ENCODE measurements at places on chromosomes 13 and 19.

DNA sequence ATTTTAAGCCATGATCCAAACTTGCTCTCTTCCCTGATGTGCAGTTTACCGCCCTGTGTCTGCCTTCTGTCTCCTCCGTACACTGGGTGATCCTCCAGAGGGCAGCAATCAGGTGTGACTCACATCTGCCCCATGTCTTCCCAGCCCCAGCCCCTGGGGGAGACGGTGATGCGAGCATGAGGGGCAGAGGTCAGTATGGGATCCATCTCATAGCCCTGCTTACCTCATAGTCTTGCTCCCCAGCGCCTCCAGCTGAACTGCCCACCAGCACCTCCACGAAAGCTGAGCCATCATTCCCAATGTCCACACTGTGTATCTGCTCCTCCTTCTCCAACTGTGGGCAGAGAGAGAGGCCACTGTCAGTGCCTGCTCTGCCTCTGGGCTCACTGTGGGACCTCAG is 14.6 kb downstream of the XRCC1 start:
- no peak for DNase-seq

GRCh38 chr19:1601613-1602064 is 3.6 kb downstream of the UQCR11 start:
- DNase-seq: no peak

GRCh38 chr19:53365899-53366493 is 491 bp downstream of the ZNF525 start:
- no peak for DNase-seq

DNA sequence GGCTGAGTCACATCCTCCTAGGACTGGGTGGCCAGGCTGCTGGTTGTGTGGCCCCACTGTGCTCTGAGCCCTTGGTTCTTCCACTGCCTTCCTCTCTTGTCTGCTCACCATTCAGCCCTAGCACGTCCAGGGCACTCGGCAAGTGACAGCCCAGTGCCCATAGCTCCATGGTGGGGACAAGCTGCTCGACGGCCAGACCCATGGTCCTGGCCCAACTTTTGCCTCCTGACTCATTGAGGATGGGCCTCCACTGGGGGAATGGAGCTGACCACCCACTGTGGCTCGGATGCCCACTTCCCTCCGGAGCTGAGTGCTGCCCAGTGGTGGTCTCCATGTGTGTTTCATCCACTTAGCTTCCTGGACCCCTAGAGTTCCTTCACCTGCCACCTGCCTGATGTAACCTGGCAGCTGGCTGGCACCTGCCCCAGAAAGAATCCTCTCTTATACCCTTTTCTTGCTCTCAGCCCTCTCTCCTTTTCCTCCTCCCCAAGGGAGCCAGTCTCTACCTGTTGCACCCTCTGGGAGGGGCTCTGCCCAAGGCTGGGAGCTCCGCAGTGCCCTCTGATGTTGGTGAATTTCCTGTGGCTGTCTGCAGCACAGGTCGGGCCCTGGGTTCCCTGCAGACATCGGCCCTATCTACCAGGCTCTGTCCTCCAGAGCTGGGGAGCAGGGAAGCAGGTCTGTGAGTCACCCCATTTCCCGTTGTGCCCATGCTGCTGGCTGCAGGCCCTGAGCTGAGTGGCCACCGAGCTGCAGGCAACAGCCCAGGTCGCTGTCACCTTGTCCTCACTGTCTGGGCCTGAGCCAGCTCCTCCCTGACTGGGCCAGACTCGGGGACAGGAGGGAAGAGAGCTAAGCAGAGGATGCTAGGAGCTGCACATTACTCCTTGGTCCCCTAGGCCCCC is 7.4 kb downstream of the CHST8 start:
- no peak for DNase-seq

DNA sequence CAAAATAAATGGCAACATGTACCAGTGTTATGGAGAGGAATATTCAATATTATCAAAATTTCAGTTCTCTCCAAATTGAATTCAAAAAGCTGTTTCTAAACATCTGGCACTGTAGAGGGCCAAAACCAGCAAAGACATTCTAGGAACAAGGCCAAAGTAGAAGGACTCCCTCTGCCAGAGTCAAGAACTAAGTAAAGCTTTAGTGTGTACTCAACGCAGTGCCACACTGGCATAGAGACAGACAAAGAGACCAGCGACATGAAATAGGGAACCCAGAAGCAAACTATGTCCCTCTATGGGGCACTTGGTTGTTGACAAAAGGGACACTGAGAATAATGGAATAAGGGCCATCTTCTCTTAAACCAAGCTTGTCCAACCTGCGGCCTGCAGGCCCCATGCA is 15.6 kb downstream of the SCGB2B2 start:
- DNase-seq: no peak

GRCh38 chr13:81302677-81303076 is 961.8 kb upstream of the SPRY2 start:
- no peak for DNase-seq

DNA sequence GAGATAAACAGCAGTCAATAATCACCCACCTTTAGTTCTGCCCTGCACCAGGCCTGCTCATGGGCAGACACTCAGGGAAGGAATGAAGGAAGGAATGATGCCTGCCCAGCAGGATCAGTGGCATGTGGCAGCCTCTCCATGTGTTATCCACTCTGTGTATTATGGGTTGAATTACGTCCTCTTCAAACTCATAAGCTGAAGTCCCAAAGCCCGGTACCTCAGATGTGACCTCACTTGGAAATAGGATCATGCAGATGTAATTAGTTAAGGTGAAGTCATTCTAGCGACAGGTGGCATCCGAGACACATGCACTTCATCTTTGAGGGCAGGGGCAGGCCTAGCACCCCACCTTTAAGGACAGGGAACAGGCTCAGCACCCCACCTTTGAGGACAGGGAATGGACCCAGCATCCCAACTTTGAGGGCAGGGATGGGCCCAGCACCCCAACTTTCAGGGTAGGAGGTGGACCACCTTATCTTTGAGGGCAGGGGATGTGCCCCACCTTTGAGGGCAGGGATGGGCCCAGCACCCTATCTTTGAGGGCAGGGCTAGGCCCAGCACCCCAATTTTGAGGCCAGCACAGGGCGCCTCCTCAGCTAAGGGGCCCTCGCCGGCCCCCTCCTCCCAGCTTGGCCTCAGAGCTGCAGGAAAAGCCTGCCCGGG is 127.6 kb downstream of the URI1 start:
- DNase-seq: no peak

- DNase-seq: no peak
Measured at GRCh38 chr13:39375601-39376000, 227.4 kb downstream of the LHFPL6 start.

DNA sequence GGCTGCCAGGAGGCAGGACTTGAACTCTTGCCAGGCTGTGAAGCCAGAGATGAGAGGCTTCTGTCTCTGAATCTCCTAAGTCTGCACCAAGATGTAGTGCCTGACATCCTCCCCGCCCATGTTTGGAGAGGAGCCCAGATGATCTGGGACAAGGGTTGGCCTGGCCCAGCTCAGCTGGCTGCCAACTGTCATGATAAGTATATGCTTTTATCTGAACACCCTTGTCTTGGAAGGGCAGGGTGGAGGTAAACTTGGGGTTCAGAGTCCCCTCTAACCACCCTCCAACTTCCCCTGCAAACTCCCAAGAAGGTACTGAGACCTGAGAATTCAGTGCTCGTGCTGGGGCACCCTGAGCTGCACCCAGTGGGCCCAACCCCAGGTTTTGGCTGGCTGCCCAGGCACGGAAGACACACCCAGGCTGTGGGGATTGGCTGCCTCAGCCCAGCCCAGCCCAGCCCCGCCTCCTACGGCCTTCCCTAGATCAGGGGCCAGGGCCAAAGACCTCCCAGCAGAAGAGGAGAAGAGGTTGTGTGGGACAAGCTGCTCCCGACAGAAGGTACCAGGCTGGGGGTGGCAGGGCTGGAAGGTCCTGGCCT is at the start of gene CYP4F12:
TSS of gene CYP4F12 (plus strand) at position 508 of the 596 bp plus-strand sequence. CDS start 443 bp downstream, outside the sequence.
- peak; percentile 78 for DNase-seq

- DNase-seq: no peak
Measured at GRCh38 chr19:21915411-21915810, 79.4 kb upstream of the ZNF43 start.

DNA sequence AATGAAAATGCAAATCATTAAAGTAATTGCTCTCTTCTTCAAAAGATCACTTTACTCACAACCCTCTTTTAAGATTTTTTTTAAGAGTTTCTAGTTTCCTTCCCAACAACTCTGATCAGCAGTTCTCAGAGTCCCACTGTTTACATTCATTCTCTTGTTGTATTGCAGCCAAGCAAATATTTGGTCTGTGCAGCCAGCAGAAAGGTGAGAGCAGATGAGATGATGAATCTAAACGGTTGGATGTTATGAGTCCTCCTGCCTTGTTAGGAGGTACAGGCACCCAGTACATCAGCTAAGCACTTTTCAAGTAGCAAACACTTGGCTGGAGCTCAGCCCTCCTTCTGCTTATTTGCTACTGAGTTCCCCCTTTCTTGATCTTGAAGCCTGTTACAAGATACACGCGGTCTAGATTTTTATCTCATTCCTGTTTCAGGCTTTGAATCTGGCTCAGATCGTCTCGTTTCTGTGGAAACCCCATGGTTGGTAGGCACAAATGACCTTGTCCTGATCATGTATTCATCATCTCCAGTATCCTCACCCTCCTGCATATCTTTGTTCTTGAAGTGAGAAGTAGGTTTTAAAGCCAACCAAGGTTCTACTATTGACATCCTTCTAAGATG is 300.7 kb downstream of the DCT start:
- DNase-seq: no peak

DNA sequence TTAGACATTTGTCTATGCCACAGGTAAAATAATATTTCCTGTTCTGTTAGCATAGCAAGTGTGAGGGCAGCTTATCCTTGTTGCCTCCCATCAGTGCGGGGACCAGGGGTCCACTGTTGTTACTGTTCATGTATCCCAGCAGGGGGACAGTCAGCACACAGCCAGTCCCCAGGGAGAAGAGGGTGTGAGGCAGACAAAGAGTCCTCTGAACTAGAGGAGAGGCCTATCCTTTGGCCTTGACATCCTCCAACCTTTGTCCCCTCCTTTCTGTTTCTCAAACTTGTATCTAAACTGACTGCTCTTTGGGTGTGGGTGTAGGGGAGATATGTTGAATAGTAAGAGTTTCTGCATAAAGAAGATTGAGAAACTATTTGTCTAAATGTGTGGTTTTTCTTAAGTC is 2.9 kb upstream of the GPR18 start:
- no peak for DNase-seq

- DNase-seq: no peak
Measured at GRCh38 chr13:40796649-40797048, 7.2 kb downstream of the SLC25A15 start.

GRCh38 chr19:48194041-48194843 is 23.8 kb downstream of the ZSWIM9 start:
- no peak for DNase-seq

DNA sequence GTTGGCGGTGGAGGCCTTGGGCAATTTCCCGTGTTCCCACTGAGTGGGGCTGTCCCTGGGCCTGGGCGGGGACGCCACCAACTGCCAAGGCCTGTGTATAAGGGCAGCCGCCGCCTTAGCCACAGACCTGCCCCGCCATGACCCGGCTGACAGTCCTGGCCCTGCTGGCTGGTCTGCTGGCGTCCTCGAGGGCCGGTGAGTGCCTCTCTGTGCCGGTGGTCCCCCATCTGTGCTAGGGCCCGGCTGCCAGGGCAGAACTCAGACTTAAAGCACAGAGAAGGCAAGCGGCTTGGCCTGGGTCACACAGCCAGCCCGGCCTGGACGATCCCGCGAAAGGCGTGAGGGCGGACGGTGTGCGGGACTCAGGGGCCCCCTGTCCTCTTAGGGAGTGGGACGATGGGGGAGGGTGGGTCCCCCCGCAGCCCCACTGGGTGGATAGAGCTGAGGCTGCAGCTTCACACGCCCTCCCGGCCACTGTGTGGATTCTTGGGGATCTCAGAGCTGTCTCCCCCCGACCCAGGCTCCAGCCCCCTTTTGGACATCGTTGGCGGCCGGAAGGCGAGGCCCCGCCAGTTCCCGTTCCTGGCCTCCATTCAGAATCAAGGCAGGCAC is at the start of gene AZU1:
TSS of gene AZU1 (plus strand) at position 128 of the 612 bp plus-strand sequence. CDS start at position 138, 10 bp downstream.
- DNase-seq: no peak

- DNase-seq: no peak
Measured at GRCh38 chr13:65387743-65388347, 1842.3 kb downstream of the PCDH9 start.

- no peak for DNase-seq
Measured at GRCh38 chr13:99093997-99094396, 106.7 kb upstream of the UBAC2 start.

GRCh38 chr13:39302820-39303219 is 264.6 kb downstream of the NHLRC3 start:
- DNase-seq: no peak

DNA sequence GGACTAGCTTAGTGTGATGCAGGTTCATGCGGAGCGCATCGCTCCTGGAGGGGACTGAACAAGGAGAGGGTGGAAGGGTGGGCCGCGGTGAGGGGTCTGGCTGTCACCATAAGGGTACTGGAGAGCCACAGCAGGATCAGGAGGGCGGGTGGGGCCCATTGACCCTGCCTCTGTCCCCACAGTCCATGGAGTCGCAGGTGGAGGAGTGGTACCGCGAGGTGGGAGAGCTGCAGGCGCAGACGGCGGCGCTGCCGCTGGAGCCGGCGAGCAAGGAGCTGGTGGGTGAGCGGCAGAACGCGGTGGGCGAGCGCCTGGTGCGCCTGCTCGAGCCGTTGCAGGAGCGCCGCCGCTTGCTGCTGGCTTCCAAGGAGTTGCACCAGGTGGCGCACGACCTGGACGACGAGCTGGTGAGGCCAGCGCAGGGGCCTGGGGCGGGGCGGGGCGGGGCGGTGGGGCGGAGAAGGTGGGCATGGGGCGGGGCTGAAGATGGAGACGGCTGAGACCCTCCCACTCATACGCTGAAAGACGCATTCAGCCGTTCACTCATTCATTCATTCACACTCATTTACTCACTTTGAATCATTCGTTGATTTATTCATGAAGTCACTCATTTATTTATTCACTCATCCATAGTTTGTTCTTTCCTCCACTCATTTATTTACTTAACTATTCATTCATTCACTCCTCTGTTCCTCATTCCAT is 27.5 kb upstream of the SHKBP1 start:
- DNase-seq: no peak

GRCh38 chr13:31767175-31767900 is 28.0 kb downstream of the RXFP2 start:
- no peak for DNase-seq

DNA sequence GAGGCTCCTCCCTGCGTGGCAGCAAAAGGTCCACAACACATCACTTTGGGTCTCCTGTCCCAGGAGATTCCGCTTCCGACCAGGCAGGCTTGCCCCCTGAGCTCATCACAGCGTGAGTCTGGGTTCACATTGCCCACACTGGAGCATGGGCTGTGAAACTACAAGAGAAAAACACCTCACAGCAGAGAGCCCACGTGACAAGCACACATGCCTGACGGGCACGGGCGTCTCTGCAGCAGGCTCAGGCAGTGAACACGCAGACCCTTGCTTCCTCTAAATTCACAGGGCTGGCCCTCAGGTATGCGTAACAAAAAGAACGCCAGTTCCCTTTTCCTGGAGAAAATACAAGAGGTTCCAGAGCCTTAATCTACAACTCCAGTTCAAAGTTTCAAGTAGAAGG is 41.9 kb downstream of the RASA3 start:
- DNase-seq: no peak

- DNase-seq: no peak
Measured at GRCh38 chr19:17575871-17576757, 20.7 kb downstream of the COLGALT1 start.

DNA sequence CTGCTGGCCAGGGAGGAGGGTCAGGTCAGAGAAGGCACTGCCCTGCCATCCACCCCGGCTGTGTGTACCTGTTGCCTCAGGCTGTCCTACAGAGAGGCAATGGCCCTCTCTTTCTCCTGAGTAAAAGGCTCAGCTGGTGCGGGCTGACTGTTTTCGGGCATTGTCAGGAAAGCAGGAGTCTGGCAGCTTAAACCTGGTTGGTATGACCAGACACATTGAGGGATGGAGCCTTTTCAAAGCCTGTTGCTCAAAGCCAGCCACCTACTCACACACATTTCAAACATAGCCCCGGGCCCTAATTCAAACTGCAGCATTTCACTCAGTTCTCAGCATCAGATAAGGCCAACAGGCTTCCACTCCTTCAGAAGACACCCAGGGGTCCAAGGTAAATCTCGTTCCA is 61.8 kb upstream of the PDX1 start:
- no peak for DNase-seq

All from right lung (tissue), 10 donors.